NCI-H510A (cell line): ENCODE measurements at places on chromosomes 11 and 22.

DNA sequence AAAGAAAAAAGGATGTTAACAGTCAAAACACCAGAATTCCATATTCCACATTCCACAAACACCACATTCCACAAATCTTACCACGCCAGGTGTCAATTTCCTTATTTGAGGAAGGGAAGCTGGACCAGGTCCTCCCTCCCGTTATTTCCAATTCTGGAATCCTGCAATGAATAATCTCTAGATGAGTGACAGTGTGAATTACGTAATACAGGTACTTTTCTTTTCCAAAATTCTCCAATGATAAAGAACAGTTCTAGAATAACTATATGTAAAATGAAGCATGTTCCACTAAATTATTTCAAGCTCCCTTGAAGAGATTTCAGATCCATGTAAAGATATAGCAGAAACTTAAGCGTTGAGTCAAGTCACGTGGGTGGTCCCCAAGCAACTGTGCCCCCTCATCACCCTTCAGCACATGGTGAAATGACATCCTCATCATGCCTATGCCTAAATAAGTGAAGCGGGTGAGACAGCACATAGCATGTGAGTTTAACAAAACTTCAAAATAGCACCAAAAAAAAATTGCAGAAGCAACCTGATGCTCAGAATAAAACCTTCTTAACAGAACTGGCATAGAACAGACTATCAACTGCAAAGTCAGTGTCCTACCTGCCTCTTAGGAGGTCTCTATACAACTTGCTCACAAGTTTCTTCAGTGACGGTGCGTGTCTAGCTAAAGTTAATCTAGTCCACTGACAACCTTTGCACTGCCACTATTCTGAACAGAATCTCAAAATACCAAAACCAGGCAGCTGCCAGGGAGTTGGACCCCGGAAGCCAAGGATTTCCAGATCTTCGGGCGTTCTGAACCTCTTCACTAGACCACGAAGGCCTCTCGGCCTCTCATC, 876 bp downstream of the NFRKB start:
- no peak for DNase-seq

- no peak for DNase-seq
Measured at GRCh38 chr11:63643205-63643604, 28.0 kb downstream of the ATL3 start.

DNA sequence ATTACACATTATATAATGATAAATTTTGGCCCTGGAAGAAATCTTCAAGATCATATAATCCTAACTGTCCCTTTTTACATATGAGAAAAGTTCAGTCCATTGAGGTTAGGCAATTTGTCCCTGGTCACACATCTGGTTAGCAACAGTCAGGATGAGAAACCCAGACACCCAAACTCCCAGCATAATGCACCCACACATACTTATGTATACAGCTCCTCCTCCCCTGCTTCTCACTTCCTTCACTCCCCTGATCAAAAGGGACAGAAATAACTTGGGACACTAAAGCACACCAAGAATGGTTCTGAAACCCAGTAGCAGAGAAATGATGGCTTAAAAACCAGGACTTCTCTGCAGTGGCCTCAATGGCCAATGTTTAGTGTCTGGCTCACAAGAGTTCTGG, 11.1 kb downstream of the NUMA1 start:
- DNase-seq: no peak

GRCh38 chr11:110128161-110128560, 35.0 kb downstream of the ZC3H12C start:
- DNase-seq: no peak

- DNase-seq: no peak
Measured at GRCh38 chr22:31957970-31958594, 13.7 kb downstream of the YWHAH start.

DNA sequence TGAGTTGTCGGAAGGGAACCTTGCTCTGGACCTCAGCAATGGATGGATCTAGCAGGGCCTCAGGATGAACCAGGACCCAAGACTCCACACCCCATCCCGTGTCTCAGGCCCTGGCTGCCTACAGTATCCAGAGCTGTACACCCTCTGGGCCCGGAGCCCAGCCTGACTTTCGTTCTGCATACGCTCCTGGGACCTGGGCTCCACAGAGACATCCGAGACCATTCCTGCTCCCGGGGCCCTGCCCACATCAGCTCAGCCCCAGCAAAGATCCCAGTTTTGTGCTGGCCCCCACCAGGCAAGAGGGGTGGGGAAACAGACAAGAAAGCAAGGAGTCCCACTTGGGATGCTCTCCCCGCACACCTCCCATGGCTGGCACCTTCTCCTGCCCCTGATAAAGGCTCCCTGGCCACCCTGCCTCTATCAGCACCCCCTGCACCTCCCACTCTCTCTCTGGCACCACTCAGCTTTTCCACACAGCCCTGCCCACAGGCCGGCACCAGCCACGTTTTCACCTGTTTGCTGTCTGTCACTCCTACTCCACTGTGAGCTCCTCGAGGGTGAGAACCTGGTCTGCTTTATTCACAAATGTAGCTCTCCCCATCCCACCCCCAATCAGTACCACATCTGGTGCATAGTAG, 64.5 kb upstream of the TCF20 start:
- DNase-seq: no peak

- DNase-seq: no peak
Measured at GRCh38 chr11:69984457-69985261, 93.5 kb upstream of the ANO1 start.

DNA sequence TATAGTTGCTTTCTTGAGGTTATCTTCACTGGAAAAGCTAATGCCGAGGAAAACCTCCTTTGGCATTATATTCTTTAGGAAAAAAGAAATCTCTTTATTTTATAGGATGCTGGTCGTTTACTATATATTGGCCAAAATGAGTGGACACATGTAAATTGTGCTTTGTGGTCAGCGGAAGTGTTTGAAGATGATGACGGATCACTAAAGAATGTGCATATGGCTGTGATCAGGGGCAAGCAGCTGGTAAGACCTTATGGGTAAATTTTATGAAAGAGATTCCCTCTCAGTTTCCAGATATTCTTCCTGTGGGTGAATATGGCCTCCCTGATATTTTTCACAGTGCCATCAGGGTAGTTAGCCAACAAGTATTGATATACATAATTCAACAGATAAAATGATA, 29.4 kb upstream of the TTC36 start:
- no peak for DNase-seq

- DNase-seq: peak; percentile 14
Measured at GRCh38 chr22:38347944-38348750, 30.9 kb upstream of the CSNK1E start.

DNA sequence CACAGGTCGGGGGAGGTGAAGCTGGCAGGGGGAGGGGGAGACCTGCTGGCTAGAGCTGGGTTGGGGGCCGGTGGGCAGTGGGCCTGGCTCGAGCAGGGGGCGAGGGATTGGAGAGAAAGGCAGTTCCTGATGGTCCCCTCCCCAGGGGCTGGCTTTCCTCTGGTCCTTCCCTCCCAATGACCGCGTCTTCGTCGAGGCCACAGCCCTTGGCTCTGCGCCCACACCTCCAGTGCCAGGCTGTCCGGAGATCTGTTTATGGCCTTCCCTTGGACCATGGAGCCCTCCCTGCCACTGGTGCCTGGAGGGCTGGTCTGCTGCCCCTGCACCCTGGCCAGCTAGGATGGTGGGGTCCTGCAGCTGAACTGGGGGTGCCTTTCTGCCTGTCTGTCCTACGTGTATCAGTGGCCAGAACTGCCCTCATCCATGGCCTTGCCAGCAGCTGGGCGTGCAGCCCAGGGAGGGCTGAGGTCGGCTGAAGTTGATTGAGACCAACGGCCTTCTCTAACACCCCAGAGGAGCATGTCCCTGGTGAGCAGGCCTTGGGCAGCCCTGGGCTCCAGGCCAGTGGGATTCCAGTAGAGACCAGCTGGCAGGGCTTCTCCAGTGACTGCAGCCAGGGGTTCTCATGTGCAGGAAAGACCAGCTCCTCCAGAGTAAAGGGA, 12.3 kb downstream of the TANGO2 start:
- DNase-seq: no peak

- no peak for DNase-seq
Measured at GRCh38 chr11:46917762-46918082, 628 bp downstream of the LRP4 start.

DNA sequence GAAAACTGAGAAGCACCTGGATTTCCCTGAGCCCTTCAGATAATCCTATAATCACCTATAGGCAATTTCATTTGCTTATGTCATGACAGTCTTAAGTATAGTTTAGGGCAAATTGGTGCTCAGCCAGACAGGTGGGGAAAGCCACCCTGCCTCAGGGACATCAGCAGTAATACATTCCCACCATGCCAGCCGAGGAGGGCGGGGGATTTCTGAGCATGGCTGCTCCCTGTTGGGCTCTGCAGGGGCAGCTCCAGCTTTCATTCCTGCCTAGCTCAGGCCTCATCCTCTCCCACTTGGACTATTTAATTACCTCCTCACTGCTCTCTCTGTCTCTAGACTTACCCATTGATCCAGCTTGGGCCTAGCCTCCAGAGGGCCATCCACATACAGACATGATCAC, 9.0 kb upstream of the DRD2 start:
- DNase-seq: no peak

- no peak for DNase-seq
Measured at GRCh38 chr11:128053981-128054931, 533.1 kb downstream of the ETS1 start.
